ENCODE measurements at places on chromosomes 7 and 10.

DNA sequence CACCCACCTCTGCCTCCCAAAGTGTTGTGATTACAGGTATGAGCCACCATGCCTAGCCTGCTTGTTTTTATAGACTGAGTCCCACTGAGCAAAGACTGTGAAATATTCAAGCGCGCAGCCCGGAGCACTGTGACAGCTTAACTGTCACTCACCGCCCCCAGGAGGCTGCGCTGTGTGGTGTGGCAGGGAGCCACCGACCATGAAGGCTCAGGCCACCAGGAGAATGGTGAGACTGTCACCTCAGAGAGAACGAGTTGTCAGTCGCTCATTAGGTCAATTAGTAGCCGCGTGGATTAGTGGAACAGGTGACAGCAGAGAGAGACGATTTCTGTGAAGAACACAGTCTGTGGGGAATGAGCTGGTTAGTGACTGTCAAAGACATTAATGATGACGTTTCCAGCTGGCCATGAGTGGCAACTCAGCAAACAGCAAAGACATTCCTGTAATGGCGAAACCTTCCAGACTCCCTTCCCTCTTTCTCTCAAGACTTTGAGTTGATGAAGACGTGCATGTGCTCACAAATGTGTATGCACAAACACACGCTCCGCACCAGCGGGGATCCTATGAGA is 64.5 kb downstream of the CYCS start:
- DNase-seq: no peak

DNA sequence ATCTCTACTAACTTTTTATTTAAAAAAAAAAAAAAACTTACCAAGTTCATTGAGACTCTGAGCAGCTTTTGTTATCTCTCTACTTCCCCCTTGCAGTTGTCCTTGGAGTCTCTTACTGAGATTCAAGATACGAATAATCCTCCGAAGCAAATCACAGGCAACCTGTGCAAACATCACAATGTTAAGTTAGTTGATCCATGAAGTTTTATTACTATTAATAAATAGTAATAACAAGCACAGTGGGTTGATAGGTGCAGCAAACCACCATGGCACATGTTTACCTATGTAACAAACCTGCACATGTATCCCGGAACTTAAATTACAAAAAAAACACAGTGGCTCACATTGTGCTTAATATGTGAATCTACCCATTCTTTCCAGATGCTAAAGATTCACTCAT is 36.5 kb downstream of the COG5 start:
- no peak for DNase-seq

- no peak for DNase-seq
These were observed 44.8 kb upstream of the GDF10 start for GRCh38 chr10:47255033-47255813.

DNA sequence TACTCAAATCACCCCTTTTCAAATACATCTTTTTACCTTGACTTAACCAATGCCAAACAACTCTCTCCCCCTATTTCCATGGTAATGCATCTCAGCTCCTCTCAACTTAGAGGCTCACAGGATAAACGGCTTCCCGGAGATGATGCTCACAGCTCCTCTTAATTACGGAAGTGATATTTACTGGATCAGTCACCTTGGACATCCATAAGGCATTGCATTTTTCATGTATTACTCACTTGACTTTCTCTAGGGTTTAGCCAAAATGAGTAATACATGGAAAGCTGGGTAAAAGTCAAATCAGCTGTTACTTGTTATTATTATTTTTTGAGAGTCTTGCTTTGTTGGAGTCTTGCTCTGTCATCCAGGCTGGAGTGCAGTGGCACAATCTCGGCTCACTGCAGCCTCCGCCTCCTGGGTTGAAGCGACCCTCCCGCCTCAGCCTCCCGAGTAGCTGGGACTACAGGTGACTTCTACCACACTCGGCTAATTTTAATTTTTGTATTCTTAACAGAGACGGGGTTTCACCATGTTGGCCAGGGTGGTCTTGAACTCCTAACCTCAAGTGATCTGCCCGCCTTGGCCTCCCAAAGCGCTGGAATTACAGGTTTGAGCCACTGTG is 73.3 kb upstream of the RHEB start:
- no peak for DNase-seq

GRCh38 chr7:115271332-115272235 is 349.7 kb downstream of the MDFIC start:
- DNase-seq: no peak

DNA sequence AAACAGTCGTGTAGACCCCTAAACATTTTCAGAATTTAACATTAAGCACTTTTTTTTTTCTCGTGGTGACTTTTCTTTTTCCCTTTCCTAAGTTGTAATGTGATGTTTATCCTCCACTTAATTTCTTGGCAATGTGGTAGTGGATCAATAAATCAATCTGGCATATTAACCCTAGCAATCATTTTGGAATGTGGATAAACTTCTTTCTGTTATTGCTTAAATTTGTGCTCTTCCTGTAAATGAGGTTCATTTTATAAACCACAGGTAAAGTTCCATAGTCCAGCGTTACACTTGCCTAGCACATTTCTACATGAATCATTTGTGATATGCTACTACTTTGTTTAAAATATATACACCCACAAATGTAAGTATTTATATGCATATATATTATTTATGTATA is 247.4 kb upstream of the ETV1 start:
- DNase-seq: no peak

DNA sequence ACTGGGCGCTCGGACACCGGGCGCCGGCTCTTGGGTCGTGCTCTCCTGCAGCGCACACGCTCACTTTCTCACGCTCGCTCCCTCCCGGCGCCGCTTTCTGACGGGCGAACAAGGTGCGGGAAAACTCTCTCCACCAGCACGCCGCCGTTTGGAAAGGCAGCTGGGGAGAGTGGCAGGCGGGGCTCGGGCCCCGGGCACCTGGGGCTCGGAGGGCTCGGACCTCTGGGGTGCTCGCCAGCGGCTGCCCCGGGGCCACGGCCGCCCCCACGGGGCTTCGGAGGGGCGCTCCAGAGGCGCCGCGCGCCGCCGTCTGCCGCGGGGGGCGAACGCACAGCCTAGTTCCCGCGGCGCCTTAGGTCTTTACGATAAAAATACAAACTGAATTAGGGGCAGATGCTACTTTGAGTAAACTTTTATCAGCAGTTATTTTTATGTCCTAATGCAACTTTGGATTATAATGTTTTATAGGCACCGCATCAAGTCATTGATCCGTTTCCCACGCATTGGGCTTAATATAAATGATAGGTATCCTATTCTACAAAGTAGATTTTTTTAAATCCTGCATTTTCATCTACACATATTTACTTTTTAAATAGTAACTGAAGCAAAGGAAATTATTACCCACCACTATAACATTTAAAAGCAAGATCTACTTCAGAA is 535 bp upstream of the EPC1 start:
- DNase-seq: no peak

- DNase-seq: no peak
These were observed 56.1 kb downstream of the MKI67 start for GRCh38 chr10:128070161-128070560.

DNA sequence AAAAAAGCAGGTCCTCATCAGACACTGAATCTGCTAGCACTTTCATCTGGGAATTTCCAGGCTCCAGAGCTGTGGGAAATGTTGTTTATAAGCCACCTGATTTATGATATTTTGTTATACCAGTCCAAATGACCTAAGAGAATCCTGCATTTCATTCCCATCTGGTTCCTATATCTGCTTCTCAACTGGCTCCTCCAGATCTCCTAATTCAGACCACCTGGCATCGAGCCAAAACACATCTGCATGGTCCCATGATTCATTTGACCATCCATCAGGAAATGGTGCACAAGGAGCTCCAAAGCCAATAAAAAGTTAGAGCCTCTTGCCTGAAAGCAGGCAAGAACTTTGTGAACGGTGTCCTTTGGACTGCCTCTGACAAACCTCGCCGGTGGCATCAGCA is 108.9 kb downstream of the IPMK start:
- no peak for DNase-seq
